ENCODE measurements at places on chromosomes 16 and 17. TPM values are rescaled to one million over a fixed set of nuclear protein-coding genes. Genes with fewer than 3 reads are reported as not detected.

The TSNAXIP1 gene
- 0.55 TPM for total RNA-seq

The DNASE1L2 gene
- total RNA-seq = 0.64 TPM

The KLHL10 gene
- not detected for total RNA-seq

The SLC22A31 gene
- not detected for total RNA-seq
